Effector memory CD4-positive, alpha-beta T cell (primary cell): ENCODE measurements at places on chromosomes 13 and 19.

- DNase-seq = no peak
These were observed 1.3 kb downstream of the OR10H5 start for GRCh38 chr19:15788594-15789270.

GRCh38 chr13:37608750-37609339, 10.3 kb upstream of the POSTN start:
- DNase-seq = no peak

DNA sequence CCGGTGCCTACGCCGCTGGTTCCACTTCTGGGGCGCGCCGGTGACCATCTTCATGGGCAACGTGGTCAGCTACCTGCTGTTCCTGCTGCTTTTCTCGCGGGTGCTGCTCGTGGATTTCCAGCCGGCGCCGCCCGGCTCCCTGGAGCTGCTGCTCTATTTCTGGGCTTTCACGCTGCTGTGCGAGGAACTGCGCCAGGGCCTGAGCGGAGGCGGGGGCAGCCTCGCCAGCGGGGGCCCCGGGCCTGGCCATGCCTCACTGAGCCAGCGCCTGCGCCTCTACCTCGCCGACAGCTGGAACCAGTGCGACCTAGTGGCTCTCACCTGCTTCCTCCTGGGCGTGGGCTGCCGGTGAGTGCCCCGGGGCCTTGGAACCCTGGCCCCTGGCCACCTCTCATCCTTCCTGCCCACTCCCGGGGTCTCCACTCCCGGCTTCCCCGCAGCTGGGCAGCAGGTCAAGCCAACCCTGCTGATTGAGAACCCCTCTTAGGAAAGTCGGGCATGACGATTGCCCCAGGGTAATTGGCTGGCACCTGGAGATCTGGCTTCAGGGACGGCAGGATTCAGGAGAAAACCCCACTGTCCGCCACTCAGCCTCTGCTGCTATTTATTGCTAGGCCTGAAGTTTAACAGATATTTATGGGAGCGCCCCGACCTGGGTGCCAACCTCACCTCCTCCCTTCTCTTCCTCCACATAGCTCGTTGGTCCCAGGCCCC, 39.1 kb downstream of the TRPM4 start:
- DNase-seq = no peak

DNA sequence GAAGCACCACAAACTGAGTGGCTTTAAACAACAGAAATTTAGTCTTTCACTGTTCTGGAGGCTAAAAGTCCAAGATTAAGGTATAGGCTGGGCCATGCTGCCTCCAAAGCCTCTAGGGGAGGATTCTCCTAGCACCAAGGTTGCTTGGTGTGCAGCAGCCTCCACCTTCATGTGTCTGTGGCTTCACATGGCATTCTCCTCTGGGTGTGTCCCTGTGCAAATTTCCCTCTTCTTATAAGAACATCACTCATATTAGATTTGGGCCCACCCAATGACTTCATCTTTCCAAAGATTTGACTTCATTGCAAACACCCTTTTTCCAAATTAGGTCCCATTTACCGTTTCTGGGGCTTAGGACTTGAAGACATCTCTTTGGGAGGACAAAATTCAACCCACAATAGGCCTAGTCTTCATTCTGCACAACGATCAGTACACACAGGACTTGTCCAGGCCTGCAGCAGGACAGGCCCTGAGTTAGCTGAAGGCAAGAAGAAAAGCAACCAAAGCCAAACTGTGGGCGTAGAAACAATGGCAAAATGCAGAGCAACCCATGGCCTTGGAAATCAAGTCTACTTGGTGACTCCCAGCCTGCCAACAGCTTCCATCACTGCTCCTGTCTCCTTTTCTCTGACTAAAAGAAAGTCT, 521.2 kb upstream of the NBEA start:
- DNase-seq = no peak

- DNase-seq = peak; percentile 77
These were observed 3.7 kb downstream of the USHBP1 start for GRCh38 chr19:17260842-17261325.
